ENCODE measurements at places on chromosomes 12 and 14.

DNA sequence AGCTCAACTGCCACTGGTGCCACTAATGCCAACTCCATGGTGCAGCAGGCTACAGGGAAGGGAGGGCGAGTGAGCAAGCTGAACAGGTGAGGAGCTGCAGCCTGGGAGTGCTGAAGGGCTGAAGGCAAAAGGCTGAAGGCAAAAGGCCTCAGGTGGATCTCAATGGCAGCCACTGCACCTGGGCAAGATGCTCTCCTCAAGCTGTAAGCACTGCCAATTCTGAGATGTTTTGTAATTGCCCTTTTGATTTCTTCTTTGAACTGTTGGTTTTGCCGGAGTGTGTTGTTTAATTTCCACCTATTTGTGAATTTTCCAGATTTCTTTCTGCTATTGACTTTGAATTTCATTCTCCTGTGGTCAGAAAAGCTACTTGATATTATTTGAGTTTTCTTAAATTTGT, 97.6 kb downstream of the PIK3C2G start:
- DNase-seq: no peak

DNA sequence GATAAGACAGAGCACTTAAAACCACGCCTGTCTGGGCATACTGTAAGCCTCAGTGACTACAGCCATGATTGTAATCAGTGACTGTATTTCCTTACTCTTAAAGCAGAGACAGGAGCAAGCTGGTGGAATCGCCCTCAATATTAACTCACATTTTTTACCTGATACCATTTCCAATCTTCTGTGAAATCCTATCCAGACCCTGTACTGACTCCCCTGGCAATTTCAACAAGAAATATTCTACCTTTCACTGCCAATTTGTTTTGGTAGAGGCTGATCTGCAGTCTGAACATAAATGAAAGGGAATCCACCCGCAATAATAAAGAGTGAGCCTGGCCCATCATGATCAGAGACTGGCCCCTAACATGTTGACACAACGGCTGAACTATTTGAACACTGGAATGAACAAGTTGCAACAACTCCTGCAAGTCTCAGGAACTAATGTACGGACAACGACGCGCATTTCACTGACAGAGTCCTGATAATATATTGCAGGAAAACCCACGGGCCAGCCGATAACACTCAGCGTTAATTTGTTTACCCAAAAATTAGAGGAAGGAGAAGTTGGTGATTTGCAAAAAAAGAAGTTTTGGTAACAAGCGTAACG, 195.5 kb upstream of the BTG1 start:
- no peak for DNase-seq

- no peak for DNase-seq
Observed at GRCh38 chr12:19908830-19909229, 459.5 kb upstream of the PDE3A start.

DNA sequence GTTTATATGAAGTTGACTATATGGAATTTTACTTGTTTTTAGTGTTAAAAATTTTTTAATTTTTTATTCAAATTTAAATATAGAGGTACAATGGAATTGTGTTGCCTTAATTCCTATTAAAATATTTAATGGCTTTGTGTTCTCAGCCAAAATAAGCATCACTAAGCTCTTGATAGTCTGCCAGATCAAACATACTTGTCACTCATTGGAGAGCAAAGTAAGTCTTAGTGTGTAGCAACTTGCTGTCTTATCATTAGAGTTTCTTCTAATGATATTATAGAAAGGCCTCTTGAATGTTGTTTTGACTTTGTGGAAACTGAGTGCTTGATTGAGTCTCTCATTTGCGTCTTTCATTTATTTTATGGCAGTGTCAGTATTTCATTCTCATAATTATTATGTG, 10.7 kb downstream of the SFSWAP start:
- no peak for DNase-seq

DNA sequence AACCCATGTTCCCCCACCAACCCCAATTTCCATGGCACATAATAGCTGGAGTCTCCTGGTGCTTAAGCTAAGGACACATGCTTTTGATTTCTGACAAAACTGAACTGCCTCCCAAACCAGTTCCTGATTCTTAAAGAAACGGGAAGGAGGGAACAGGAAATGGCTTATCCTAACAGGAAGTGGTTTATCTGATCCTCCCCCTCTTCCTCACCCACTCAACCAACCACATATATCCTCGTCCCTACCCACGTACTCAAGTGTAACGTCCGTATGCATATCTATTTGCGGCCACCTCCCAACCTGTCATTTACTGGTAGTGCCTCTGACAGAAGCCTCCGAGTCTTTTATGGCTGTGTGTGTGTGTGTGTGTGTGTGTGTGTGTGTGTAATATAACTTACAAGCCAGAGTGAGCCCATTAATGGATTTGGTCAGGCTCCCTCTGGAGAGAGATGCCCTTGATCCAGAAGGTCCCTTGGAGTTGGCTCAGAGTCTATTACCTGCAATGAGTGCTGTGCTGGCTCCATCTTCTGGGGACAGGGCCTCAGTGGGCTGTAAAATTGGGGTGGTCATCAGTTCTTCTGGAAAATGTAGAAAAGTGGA, 7.7 kb downstream of the DAZAP2 start:
- peak; percentile 24 for DNase-seq

DNA sequence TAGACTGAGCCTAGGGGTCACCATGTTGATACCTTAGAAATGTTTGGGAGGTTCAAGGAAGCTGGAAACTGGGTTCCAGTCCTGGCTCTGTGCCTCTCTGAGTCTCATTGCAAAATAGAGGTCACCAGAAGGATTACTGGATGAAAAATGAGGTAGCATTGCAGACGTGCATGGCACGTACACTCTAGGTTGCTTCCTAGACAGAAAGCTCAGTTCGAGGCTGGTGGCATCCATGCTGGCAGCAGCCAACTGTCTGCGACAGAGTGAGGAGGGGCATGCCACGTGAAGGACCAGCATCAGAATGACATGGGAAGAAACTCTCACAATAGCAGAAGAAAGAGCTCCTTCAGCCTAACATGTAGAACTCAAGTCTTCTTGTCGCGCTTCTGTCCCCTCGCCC, 4.6 kb upstream of the CYP46A1 start:
- DNase-seq: no peak

GRCh38 chr12:123471374-123472068, 13.6 kb downstream of the SNRNP35 start:
- DNase-seq: no peak

DNA sequence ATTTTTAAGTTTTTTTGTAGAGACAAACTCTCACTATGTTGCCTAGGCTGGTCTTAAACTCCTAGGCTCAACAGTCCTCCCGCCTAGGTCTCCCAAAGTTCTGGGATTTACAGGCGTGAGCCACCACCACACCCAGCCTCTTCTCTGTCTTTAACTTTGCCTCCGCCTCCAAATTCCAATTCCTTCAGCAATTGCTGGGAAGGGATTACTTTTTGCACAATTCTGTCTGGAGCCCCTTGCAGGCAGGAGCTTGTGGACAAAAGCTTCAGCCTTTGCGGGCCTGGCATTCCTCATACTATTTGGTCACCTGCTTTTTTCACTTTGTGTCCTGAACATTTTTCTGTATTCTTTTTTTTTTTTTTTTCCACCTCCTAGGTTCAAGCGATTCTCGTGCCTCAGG, 26.0 kb downstream of the SH2B3 start:
- no peak for DNase-seq

DNA sequence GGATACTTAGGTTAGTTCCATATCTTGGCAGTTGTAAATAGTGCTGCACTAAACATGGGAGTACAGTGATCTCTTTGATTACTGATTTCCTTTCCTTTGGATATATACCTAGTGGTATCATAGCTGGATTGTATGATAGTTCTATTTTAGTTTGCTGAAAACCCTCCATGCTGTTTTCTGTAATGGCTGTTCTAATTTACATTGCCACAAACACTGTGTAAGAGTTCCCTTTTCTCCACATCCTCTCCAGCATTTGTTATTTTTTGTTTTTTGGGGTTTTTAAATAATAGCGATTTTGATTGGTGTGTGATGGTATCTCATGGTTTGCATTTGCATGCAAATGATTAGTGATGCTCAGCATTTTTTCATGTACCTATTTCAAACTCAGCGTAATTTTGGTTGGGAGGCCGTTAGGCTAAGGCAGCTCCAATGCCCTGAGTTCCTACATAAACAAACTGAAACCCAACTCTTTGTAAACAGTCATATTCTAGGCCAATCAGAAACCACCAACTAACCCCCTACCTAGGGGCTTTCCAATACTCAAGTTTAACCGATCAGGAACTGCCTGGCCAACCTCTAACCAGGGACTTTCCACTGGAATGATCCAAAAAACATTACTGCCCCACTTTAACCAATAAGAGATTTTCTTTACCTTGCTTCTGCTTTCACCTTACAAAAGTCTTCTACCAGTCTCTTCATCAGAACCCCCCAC, 171.6 kb downstream of the FBXL14 start:
- DNase-seq: no peak

GRCh38 chr14:106505366-106505765, 979.0 kb downstream of the TMEM121 start:
- no peak for DNase-seq

- no peak for DNase-seq
Observed at GRCh38 chr12:495466-495865, 35.7 kb downstream of the B4GALNT3 start.

GRCh38 chr14:59583755-59584154, 7.1 kb upstream of the CCDC175 start:
- DNase-seq: no peak

- no peak for DNase-seq
Observed at GRCh38 chr14:52399921-52400595, 85.9 kb downstream of the PTGER2 start.

GRCh38 chr14:76644855-76645518, 116.3 kb upstream of the VASH1 start:
- DNase-seq: no peak

DNA sequence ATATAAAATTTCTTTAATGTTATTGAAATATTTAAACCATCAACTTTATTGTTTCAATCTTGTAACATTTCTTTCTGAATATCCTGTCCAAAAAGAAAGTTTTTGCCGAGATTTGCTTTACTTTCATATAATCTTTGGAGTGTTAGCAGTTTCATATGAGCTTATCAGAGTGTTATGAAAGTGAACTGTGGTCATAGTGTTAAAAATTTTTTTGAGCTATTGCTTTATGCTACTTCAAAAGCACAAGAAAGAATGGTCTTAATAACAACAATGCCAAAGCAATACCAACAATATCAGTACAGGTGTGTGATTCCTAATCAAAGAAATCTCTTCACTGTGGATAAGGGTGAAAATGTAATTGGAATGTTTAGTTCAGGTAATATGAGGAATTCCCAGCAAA, 1994.9 kb upstream of the FLRT2 start:
- DNase-seq: no peak

- no peak for DNase-seq
Observed at GRCh38 chr12:43550831-43551271, 1.2 kb downstream of the ADAMTS20 start.

DNA sequence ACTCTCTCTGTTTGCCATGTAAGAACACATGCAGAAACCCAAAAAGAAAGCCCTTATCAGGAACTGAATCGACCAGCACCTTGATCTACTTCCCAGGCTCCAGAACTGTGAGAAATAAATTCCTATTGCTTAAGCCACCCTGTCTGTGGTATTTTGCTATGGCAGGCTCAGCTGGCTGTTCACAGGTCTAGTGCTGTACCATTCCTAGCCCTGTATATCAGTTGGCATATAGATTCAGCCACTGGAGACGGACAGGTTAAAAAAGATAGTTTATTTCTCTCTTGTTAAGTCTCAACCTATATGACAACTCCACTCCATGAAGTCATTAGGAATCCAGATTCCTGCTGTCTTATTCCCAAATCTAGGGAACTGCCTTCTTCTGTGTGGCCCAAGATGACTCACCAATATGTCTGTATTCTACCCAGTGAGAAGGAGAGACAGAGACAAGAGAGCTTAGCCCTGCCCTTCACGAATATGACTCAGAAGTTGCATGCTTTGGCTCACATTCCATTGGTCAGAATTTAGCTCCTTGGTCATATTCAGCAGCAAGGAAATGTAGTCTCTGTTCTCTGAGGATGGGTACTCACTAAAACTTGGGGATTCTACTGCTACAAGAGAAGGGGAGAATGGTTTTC, 57.0 kb downstream of the PLEKHG7 start:
- DNase-seq: no peak

DNA sequence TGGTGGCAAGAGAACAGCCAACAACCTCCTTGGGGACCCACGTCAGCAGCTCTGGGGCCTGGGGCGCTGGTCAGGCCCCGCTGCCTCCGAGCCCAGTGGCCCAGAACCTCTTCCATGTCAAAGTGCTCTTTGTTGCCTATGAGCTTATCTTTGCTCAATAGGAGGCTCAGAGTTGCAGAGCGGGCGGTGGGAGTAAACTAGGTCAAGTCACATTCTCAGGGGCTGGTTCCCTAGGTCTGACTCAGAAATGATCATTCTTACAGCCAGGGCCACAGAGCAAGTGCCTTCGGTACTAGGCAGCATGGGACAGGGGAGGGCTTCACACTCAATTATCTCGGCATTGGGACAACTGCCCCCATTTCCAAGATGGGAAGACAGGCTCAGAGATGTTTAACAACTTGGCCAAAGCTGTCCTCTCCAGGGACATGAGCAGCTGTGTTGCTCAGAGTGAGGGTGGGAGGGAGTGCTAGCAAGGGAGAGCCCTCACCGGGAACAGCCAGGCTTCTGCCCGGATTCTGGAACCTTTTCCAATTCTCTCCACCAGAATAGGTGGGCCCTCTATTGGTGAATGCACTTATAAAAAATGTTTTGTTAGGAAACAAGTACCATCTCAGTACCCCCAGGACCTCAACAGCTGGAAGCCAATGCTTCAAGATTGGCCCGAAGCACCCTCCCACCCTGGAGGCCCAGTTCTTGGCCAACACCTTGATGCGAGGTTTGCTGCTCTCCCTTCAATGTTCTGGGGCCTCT, 11.9 kb downstream of the SLC25A29 start:
- no peak for DNase-seq

GRCh38 chr14:38412654-38413053, 156.8 kb upstream of the CLEC14A start:
- DNase-seq: no peak

- DNase-seq: no peak
Observed at GRCh38 chr12:108815875-108816594, 41.3 kb downstream of the SSH1 start.

Data from mucosa of gallbladder (tissue), 1 donor.